ENCODE measurements at places on chromosomes 11 and 22.

GRCh38 chr11:132874638-132875037 is 657.7 kb downstream of the OPCML start:
- no peak overlapping the region for H3K4me3 ChIP-seq
- no peaks in the 10 kb centered on the region for H3K36me3 ChIP-seq
- no peaks in the 10 kb centered on the region for H3K27me3 ChIP-seq
- H3K27ac ChIP-seq = no peak overlapping the region
- H3K4me1 ChIP-seq = peaks cover 5% of the 10 kb centered on the region

DNA sequence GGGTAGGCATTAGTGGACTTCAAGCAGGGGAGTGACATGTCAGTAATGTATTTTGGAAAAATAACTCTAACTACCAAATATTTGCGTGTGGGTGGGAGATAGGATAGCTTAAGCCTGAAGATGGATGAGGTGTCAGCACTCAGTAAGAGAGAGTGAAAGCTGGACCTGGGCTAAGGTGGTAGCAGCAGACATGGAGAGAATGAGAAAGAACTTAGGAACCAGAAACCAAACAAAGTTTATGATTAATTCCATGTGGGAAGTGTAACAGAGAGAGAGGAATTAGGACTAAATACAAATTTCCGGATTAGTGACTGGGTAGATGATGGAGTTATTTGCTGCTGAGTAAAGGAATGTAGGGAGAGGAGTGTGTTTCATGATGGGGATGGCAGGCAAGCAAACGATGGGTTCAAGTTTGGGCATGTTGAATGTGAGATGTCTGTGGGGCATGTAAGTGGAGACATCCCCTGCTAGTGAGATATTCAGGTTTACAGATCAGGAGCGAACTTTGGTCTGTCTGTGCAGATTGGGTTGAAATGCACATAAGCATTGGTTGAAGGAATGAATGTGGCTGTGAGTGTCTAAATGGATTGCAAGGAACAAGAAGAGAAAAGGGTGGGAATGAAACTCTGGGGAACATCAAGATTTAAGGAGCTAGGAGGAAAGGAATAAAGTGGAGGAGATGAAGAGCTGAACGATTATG is 185.6 kb upstream of the MTMR2 start:
- no peak overlapping the region for H3K4me3 ChIP-seq
- H3K27me3 ChIP-seq = no peaks in the 10 kb centered on the region
- H3K4me1 ChIP-seq = peaks cover 22% of the 10 kb centered on the region

GRCh38 chr11:85530634-85531033 is 96.5 kb downstream of the DLG2 start:
- H3K4me3 ChIP-seq = no peak overlapping the region
- no peak for DNase-seq
- no peaks in the 10 kb centered on the region for H3K4me1 ChIP-seq
- H3K27me3 ChIP-seq = no peaks in the 10 kb centered on the region

- H3K4me1 ChIP-seq = no peaks in the 10 kb centered on the region
- peaks cover 14% of the 10 kb centered on the region for H3K27me3 ChIP-seq
- no peaks in the 10 kb centered on the region for H3K36me3 ChIP-seq
- H3K27ac ChIP-seq = no peak overlapping the region
Measured at GRCh38 chr11:36617543-36618362, 19.7 kb upstream of the RAG2 start.

DNA sequence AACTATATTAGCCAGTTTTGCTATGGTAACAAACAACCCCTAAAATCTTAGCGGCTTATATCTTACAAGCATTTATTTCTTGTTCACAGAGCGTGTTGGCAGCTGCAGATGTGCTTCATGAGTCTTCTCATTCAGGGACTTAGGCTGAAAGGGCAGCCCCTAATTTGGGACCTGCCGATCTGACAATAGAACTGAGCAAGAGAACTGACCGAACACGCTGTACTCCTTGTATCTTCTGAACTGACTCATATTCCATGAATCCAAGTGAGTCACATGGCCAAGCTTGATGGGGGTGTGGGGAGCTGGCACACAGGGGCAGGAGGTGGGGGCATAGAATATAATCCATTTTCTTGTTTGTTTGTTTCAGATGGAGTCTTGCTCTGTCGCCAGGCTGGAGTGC is 481.7 kb upstream of the CADM1 start:
- H3K36me3 ChIP-seq = no peaks in the 10 kb centered on the region
- no peaks in the 10 kb centered on the region for H3K4me1 ChIP-seq
- no peak overlapping the region for H3K4me3 ChIP-seq
- DNase-seq = no peak
- H3K27ac ChIP-seq = no peak overlapping the region

DNA sequence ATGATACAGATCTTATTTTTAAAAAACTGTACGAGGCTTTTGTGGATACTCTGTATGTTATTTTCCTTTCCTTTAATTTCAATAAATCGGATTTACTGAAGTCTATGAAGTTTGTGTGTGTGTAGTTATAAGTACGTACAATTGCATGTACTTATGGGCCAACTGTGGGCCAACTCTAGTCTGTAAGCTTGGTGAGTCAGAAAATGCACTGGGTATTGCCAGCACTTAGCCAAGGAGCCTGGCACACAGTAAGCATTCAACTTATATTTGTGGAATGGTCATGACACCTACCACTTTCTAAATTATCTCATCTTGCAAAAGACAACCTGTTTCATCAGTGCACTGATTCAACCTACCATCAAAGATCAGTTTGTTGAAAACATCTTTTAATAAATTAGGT is 32.6 kb downstream of the THAP12 start:
- H3K36me3 ChIP-seq = peaks cover 39% of the 10 kb centered on the region
- DNase-seq = no peak
- no peak overlapping the region for H3K27ac ChIP-seq

Data from activated CD8-positive, alpha-beta T cell treated with anti-CD3 and anti-CD28 coated beads, Interleukin-2, amount 10 ng/mL, durations not matched to agents 7 days and 5 days (primary cell).